Esophagus muscularis mucosa (tissue), 4 donors: ENCODE measurements at places on chromosomes 16 and 17. TPM values are rescaled to one million over a fixed set of nuclear protein-coding genes. Genes with fewer than 3 reads are reported as not detected.

GRCh38 chr16:70601576-70602575, 44.5 kb upstream of the IL34 start:
- no peak overlapping the region for H3K4me3 ChIP-seq
- no peaks in the 10 kb centered on the region for H3K36me3 ChIP-seq
- DNase-seq, result no peak
- no peak overlapping the region for H3K27ac ChIP-seq

DNA sequence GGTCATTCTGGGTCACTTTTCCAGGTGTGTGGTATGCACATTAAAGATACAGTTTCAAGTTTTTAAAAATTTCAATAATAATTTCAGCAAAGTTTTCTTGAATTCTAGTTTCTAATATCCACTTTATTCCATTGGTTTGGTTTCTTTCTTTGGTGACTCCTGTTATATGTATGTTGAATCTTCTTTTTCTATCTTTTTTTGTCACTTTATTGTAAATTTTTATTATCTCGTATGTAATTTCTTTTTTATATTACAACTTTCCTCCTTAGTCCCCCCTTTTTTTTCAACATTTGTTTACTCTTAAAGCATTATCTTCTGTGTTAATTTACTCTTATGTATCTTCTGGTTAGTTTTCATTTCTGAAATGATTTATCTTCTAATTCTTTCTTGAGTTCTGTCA, 57.5 kb downstream of the NF1 start:
- H3K27ac ChIP-seq, result no peak overlapping the region
- H3K36me3 ChIP-seq, result peaks cover 12% of the 10 kb centered on the region
- no peak for DNase-seq
- no peaks in the 10 kb centered on the region for H3K4me1 ChIP-seq
- H3K27me3 ChIP-seq, result no peaks in the 10 kb centered on the region
- no peak overlapping the region for H3K4me3 ChIP-seq

DNA sequence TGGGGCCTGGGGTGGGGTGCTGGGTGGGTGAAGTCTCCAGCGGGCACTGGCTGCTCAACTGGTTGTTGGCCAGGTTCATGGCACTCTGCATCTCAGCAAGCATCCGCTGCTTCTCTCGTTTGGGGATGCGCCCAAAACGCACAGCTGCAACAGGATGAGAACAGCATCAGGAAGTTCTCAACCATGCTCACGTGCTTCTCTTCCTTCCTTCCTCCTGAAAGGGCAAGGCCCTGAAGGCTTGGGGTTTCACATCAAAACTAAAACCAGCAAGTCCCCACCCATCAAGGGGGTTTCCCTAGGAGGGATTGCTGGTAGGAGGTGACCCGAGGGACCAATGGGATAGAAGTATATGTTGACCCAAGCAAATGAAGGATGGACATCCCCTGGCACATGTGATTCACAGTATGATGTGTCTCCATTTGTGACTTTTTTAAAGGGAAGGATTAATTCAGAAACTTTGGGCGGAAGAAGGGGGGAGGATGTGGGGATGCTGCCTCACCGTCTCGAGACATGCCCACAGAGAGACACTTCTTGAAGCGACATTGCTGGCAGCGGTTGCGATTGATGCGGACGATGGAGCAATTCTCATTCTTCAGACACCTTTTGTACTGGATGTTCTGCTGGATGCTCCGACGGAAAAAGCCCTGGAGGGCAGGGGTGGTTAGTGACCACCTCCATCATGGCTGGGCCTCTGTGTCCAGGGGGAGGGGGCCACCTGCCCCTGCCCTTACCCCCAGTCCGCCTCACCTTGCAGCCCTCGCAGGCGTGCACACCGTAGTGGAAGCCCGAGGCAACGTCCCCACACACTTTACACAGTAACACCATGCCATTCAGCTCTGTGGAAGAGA, 4.2 kb downstream of the NR1D1 start:
- no peak for DNase-seq
- peak overlapping the region; percentile 96 for H3K27ac ChIP-seq
- peaks cover 42% of the 10 kb centered on the region for H3K36me3 ChIP-seq
- peak overlapping the region; percentile 70 for H3K4me3 ChIP-seq
- H3K4me1 ChIP-seq, result peaks cover 75% of the 10 kb centered on the region
- H3K27me3 ChIP-seq, result no peaks in the 10 kb centered on the region

DNA sequence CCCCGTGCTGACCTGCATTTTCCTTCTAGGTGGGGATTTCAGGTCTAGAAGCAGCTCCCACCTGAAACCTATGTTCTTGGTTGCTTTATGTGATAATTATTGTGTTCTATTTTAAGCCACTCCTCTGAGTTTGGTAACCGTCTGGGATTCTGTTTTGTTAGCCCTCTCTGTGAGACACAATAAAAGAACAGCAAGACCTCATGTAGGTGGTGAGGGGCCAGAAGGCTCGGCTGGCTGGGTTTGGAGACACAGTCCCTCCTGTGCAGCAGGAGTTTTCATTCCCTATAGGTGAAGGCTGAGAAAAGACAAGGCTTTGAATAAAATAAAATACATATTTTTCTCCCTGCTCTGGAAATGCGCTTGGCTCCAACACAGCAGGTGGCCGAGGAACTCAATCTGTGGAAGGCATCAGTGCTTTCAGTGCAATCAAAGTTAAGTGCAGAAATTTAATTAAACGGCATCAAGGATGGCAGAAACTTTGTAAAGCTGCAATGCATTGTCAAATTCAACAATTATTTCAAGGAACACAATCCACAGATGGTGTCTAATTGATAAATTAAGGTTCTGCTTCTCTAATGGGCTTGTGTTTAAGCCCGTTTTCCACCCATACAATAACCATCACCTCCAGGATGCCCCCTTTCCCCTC, 107.8 kb downstream of the MSI2 start:
- no peaks in the 10 kb centered on the region for H3K4me1 ChIP-seq
- DNase-seq, result no peak
- no peaks in the 10 kb centered on the region for H3K36me3 ChIP-seq

- H3K4me1 ChIP-seq, result no peaks in the 10 kb centered on the region
- H3K4me3 ChIP-seq, result no peak overlapping the region
- no peak for DNase-seq
- H3K27ac ChIP-seq, result no peak overlapping the region
- H3K27me3 ChIP-seq, result no peaks in the 10 kb centered on the region
These were observed 168.5 kb downstream of the NPIPB11 start for GRCh38 chr16:29237971-29238370.

- DNase-seq, result no peak
- no peaks in the 10 kb centered on the region for H3K27me3 ChIP-seq
- no peak overlapping the region for H3K27ac ChIP-seq
- no peak overlapping the region for H3K4me3 ChIP-seq
These were observed 5.1 kb upstream of the C17orf113 start for GRCh38 chr17:42055496-42055895.

GRCh38 chr17:16439303-16439791, 24.0 kb downstream of the TRPV2 start:
- DNase-seq, result no peak
- H3K27me3 ChIP-seq, result no peaks in the 10 kb centered on the region
- H3K36me3 ChIP-seq, result peaks cover 30% of the 10 kb centered on the region
- peaks cover 56% of the 10 kb centered on the region for H3K4me1 ChIP-seq
- H3K27ac ChIP-seq, result peak overlapping the region; percentile 83

DNA sequence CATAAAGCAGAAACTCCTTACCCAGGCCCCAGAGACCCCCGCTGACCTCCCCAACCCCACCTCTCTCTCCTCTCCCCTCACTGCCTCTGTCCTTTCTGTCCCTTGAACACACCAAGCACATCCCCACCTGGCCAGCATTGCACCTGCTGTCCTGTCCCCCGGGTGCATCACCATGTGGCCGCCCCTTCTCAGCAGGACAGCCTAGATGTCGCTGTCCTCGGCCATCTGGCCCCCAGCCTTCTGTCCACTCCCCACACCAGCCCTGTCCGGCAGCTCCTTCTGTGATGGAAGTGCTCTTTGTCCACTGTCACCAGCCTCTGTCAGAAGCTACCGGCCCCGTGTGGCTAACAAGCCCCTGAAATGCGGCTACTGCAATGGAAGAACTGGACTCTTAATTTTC, 12.3 kb upstream of the MPRIP start:
- H3K27ac ChIP-seq, result no peak overlapping the region
- H3K27me3 ChIP-seq, result no peaks in the 10 kb centered on the region
- H3K4me3 ChIP-seq, result no peak overlapping the region
- DNase-seq, result no peak
- peaks cover 13% of the 10 kb centered on the region for H3K4me1 ChIP-seq
- no peaks in the 10 kb centered on the region for H3K36me3 ChIP-seq

DNA sequence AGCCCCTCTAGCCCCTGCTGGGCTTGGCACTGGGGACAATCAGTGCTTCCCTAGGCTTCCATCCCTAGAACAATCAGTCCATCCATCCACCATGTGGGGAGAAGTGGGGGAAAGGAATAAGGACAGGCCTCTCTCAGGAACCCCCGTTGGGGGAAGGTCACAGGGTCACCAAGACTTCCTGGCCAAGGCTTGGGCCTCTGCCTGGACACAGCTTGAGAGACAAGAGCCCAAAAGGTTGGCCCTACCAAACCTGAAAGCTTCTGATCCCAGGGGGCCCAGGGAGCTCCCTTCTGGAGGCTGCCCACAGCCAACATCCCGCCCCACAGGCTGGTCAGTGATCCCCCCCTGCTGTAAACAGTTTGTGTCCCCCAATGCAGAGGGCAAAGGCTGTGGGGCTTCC, 16.2 kb upstream of the MTMR4 start:
- no peak overlapping the region for H3K4me3 ChIP-seq
- no peaks in the 10 kb centered on the region for H3K36me3 ChIP-seq
- no peaks in the 10 kb centered on the region for H3K27me3 ChIP-seq
- H3K27ac ChIP-seq, result no peak overlapping the region
- DNase-seq, result no peak

DNA sequence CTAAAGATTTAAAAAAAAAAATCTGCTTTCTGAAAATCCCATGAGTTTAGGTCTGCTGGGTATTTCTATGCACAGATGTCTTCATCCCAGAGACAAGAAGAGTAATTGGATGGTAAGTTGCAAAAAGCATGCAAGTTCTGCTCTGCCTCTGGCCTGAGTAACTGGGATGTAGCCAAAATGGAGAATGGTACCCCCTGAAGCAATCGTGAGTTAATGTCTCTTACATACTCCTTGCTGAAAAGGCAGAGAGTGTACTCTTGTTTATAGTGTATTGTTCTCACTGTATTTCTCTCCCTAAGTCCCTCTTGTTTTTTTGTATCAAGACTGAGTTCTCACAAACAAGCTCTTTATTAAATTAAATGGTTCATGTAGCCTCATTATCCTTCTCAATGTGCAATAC, 259.0 kb downstream of the IRX3 start:
- H3K27me3 ChIP-seq, result no peaks in the 10 kb centered on the region
- H3K4me3 ChIP-seq, result no peak overlapping the region
- H3K36me3 ChIP-seq, result no peaks in the 10 kb centered on the region
- H3K27ac ChIP-seq, result no peak overlapping the region
- no peaks in the 10 kb centered on the region for H3K4me1 ChIP-seq

DNA sequence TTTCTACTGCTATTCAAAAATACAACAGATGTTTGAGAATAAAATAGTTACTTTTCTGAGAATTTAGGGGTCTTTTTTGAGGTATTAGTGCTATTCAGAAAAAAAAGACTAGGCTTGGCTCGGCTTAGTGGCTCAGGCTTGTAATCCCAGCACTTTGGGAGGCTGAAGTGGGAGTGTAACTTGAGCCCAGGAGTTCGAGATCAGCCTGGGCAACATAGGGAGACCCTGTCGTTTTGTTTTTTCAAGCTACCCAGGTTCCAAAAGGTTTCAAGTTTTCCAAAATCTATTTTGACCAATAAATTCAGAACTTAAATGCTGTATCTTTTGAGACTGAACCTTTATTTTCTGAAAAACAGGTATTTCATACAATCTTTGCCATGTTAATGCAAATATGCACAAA, 3.2 kb upstream of the ARL6IP1 start:
- H3K27me3 ChIP-seq, result no peaks in the 10 kb centered on the region
- peaks cover 29% of the 10 kb centered on the region for H3K36me3 ChIP-seq
- no peak for DNase-seq
- H3K4me3 ChIP-seq, result no peak overlapping the region
- peak overlapping the region; percentile 43 for H3K27ac ChIP-seq

DNA sequence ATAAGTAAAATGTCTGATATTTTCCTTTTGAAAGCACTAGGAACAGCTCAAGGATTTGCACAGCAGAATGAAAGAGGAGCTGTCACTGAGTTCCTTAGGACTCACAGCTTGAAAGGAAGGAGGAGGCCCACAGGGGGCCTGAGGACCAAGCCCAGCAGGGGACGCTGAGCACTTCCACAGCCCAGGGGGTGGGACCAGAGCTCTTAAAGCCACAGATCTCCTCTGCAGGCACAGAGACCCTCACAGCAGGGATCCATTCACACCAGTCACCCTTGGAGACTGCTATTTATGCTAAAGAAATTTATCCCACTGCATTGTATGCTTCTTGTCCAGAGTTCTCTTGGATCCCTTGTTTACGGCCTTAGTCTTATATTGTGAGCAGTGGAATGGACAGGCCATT, 253.3 kb downstream of the STX8 start:
- no peak for DNase-seq
- H3K27ac ChIP-seq, result no peak overlapping the region

The TP53TG3F gene
- not detected for total RNA-seq

The ZNF287 gene
- total RNA-seq, result 6.8 TPM

The G6PC1 gene
- not detected for total RNA-seq

The SLC47A1 gene
- 1.8 TPM for total RNA-seq

The RAB26 gene
- not detected for total RNA-seq

The CTRB1 gene
- total RNA-seq, result not detected

The SNX20 gene
- 5.0 TPM for total RNA-seq

The PLSCR3 gene
- 29.9 TPM for total RNA-seq

The ASPA gene
- 2.9 TPM for total RNA-seq

The SLC9A5 gene
- total RNA-seq, result 0.42 TPM

The OTOP3 gene
- not detected for total RNA-seq
